Activated T-cell treated with anti-CD3 and anti-CD28 coated beads, Interleukin-2, amount 50 U/mL, for 72 hours (primary cell): ENCODE measurements at places on chromosomes 4 and X. TPM values are rescaled to one million over a fixed set of nuclear protein-coding genes. Genes with fewer than 3 reads are reported as not detected.

GAB1 gene
- total RNA-seq, result 1.5 TPM

- DNase-seq, result no peak
Observed at GRCh38 chrX:115017455-115017854, at the start of gene IL13RA2. Gene IL13RA2, minus strand, starts transcription at chrX:115017616. Its CDS starts 347 bp downstream, at chrX:115017269.

DNA sequence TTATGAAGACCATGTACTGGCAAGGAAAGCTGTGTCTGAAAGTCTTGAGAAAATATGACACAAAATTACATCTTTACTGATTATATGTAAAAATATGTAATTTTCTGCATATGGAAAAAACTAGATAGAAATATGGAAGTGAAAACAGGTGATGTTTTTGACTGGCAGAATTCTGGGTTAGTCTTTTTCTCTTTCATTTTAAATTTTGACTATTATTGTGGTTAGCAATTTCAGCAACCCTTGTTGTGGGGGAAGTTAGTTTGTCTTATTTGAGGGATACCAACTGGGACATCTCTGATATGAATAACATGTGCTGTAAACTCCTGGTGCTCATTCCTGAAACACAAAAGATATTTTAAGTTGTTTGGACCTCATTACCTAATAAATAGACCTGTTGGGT is 49.9 kb upstream of the CPEB2 start:
- DNase-seq, result no peak

DNA sequence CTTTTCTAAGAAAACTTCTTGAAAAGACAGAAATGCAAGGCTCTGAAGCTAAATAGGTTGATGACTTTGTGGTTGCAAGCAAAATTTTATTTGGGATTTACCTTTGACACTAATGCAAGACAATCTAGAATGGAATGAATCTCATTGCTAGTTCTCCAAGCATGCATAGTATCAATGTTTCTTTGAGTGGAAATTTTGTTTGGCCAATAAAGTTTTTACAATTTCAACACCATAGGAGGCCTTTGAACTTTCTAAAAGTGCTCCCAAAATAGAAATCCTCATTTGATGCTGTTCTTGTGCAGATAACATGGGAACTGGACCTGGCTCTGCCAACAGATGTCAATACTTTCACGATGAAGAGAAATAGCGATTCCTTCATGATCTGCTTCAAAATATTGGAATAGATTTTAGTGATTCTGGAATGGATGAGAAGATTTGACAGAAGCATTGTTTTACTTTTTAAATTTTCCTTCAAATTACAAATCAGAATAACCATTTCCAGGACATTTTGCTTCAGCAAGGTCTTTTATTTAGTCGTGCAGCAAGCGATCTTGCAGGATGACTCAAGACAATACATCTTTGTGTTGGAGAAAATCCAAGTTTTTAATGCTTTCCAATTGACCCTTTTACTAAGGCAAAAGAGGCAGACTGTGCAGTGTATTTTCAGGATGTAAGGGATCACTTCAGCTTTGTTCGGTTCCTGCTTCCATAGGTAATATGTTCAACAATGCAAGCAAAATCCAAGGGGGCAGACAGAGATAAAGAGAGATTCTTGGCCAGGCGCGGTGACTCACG is 51.7 kb upstream of the OTUD4 start:
- DNase-seq, result no peak
